ENCODE measurements at places on chromosomes 13 and 19.
A peak's percentile ranks its signal among the peaks of the same experiment; 100 is the strongest.

GRCh38 chr19:13865571-13866462 lies 11.1 kb upstream of the NANOS3 start:
- no peak for DNase-seq

- DNase-seq, result no peak
Measured at GRCh38 chr19:6540918-6541689, 10.3 kb downstream of the TNFSF9 start.

- no peak for DNase-seq
Measured at GRCh38 chr19:30428844-30429243, 56.7 kb downstream of the ZNF536 start.

- no peak for DNase-seq
Measured at GRCh38 chr13:113371061-113371460, 7.1 kb upstream of the GRTP1 start.

DNA sequence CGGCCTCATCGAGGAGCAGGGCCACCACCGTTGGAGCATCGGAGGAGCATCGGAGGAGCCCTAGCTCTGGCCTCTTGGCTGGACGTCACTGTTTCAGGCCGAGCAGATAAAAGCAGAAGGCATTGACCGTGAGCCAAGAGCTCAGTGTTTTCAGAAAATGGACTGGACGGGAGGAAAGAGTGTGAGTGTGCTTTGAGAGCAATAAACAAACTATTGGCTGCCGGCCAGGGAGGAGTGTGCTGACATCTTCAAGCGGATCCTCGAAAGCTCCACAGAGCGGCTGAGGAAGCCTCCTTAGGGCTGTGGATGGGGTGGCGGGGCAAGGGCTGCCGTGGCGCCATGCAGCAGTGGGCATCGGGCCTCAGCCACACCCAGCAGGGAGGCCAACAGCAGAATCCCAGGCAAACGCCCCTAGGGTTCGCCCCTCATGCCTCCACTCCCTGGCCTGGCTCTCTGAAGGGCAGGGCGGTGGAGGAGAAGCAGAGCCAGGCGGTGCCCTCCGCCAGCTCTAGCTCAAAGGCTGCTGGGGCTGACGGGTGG lies 41.8 kb downstream of the IRS2 start:
- DNase-seq, result no peak

- no peak for DNase-seq
Measured at GRCh38 chr13:85373322-85373721, 425.9 kb downstream of the SLITRK6 start.

DNA sequence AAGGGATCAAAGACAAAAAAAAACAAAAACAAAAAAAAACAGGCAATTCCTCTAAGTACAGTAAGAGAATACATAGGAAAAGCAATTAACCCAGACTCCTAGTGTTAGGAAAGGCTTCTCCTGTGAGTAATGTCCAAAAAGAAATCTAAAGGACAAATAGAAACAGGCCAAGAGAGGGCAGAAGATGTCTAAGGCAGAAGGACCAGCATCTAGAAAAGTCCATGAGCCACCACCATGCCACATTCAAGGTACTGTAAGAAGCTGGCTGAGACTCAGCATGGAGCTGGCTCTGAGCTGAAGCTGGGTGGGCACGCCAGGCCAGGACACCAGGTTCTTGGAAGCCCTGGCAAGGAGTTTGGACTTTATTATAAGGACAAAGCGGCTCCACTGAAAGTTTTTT lies 118.1 kb upstream of the FRY start:
- DNase-seq, result no peak

- no peak for DNase-seq
Measured at GRCh38 chr19:5903056-5903623, 450 bp downstream of the NDUFA11 start.

DNA sequence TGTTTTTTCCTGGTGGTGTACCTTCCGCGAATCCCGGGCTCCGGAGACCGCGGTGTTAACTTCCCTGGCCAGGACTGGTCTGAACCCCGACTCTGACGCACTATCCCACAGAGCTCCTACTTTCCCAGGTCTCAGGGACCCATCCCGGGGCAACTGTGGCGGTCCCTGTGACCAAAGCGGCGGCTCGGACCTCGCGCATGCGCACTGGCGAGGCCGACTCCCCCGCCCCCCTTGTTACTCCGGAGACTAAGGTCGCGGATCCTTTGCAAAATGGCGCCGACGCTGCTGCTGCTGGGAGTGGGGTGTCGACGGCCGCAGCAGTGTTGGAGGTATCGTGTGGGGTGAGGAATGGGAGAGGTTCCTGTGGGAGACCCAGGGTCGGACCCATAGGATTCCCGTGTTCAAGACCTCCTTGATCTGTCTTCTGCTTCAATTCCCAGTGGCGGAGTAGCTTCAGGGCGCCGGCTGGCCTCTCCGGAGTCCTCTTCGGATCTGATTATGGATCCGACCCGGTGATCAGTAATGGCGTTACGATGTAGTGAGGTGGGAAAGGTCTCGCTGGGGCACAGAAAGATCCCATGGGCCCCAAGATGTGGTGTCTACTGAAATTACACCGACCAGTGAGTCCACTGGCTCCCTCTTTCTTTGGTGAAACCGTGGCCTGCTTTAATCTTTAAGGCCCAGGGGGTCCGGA lies 66.6 kb upstream of the ZNF527 start:
- DNase-seq, result no peak

DNA sequence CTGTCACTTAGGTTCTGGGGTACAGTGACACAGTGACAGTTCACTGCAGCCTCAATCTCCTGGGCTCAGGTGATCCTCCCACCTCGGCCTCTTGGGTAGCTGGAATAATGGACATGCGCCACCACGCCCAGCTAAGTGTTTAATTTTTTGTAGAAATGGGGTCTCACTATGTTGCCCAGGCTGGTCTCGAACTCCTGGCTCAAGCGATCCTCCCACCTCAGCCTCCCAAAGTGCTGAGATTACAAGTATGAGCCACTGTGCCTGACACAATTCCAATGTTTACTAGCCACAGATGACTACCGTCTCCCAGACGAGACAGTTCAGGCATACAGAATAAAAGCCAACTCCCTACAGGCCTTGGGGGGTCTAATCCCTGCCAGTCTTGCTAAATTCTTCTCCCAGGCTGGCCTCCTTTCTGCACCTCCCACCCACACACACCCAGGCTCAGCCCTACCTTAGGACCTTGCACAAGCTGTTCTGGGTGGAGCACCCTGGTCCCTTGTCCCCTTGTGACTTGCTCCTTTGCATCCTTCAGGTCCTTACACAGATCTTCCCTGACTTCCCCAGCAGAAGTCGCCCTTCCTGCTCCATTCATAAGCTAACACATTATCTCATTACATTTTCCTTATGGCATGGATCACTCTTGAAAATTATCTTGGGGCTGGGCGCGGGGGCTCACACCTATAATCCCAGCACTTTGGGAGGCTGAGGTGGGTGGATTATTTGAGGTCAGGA lies 106.4 kb downstream of the INSR start:
- DNase-seq, result no peak

DNA sequence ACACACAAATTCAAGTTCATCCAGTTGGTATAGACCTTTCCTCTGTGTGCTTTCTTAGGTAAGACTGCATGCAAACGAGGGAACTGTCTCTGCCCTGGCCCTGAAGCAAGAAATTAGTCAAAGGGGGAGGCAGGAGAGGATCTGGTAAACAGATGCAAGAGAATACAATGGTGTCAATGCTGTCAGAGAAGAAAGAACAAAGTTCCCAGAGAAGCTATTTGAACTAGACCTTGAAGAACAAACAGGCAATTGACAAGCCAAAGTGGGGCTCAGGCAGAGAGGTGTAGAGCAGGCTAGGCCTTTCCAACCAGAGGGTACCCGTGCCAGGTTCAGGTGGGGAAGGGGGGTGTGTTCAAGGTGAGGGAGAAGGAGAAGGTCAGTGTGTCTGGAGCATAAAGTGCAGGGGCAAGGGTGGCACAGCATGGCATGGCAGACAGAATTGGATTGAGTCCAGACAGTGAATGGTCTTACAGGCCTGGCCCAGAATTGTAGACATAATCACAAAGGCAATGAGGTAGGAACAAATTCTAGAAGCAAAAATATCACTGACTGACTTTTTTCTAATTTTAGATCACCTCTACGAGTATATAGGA lies 95.0 kb upstream of the STARD13 start:
- DNase-seq, result no peak

- no peak for DNase-seq
Measured at GRCh38 chr19:15445807-15446376, 3.9 kb downstream of the WIZ start.

DNA sequence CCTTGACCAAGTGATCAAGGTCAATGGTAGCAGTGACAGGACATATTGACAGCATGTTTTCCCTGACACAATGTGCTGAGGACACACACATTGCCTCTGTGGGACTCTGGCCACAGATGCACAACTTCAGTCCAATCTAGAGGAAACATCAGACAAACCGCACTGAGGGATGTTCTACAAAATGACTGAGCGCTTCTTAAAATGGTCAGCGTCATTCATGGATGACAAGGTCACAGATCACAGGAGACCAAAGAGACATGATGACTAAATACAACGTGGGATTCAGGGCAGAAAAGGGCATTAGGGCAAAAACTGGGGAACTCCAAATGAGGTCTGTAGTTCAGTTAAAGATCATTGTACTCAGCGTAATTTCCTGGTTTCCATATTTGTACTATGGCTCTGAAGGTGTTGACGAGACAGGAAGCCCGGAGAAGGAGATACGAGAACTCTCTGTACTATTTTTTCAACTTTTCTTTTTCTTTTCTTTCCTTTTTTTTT lies 20.6 kb downstream of the PBX4 start:
- peak; percentile 72 for DNase-seq

- DNase-seq, result no peak
Measured at GRCh38 chr13:36918246-36919131, 1.5 kb downstream of the SMAD9 start.

GRCh38 chr13:48317511-48318376 lies 14.2 kb downstream of the RB1 start:
- DNase-seq, result no peak

DNA sequence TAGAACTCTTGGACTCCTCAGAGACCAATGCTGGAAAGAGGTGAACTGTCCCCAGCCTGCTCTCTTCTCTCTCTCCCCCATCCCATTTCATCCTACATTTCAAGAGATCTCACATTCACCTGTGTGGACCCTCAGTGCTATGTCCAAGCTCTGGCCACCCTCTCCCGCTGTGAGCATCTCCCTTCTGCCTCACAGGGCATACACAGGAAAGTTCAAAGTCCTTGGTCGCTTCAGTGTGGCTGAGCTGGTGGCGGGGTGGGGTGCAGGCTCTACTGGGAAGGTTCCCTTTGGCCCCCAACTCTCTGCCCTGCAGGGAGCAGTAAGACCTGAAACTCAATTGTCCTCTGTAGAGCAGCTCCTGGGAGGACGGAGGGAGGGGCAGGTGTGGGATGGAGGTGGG lies 27.0 kb downstream of the SPTBN4 start:
- DNase-seq, result no peak

DNA sequence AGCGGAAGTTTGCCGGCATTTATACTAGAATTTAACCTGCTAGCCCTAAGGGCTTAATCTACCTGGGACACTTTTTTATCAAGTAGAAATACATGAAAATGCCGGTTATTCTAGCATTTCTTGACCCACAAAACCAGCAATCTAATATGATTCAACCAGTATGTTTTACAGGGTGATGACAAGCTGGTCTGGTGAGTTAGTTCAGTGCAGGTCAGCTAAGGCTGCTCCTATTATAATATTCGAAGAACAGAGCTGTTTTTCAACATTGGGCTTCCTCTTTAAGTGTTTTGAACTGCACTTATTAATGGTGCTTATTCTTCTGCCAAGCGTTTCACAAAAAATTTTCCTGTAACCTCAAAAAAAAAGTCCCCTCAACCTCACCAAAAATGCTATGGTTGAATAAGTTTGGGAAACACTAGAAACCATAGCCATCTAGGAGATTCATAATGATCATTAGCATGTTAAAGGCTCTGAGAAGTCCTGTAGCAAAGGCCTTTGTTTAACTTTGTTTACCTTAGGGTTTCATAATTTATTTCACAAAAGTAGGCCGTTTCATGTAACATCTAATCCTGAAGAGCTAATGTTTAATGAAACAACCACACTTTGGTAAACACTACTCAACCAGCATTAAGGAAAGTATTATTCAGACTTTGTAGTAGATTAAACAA lies 526.6 kb downstream of the KLF12 start:
- no peak for DNase-seq

DNA sequence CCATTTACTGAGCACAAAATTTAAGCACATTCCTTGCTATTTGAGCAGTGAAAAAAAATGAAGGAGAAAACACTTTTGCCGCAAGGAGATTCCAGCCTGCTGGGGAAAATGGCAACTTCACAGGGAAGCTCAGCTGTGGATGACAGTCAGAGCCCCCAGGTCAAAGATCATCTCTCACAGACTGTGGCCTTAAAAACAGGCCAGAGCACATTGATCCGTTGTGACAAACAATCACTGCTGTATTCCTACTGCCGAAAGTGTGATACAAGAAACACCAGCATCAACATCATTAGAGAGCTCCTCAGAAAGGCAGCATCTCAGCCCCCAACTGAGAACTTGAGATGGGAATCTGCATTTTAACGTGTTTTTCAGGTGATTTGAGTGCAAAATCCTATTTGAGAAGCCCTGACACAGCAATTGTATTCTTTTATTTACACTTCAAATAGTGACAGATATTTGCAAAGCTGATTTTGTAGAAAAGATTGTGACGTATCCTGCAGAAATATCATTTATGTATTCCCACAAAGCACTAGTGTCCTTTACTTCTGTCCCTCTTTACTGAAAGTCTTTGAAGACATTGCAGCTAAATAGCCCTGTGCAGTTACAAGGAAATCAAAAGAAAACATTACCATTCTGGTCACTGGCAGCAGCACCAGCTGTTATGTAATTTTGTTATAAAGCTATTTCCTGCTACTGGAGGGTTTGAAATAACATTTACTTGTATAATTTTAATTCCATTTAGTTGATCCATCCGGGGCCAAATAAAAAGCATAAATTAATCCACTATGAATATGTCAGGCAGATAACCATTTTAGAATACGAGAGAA lies 652.0 kb downstream of the LIG4 start:
- DNase-seq, result no peak

DNA sequence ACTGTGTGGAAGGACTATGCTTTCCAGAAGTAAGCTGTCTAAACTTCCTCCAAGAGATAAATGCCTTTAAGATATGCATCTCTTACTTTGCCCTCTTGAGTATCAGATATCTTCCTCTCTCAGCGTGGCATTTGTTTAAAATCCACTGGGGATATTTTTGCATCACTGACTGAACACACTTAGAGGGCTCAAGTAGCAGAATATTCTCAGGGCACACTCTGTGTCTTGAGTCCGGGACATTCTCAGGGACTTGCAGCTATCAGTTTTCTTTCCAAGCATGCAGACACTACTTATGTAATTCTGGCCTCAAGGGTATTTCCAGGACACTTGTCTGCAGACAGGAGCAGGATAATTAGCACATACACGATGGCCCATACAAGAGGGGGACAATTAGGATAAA lies 84.7 kb downstream of the ERCC5 start:
- no peak for DNase-seq

DNA sequence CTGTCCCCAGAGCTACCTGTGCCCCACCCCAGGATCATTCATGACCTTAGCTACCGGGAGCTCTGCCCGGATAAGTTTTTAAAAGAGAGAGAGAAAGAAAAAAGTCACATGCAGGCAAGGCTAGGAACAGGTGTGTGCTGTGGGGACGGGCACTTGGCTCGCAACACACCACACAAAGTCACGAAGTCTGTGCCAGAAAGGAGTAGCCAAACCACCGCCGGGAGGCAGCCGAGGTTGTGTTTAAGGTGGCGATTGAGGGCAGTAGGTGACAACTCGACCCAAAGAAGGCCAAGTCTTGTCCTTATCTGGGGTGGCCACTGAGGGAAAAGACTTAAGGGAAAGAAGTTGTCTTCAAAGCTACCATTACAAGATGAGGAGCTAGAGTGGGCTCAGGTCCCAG lies 4.6 kb upstream of the TSHZ3 start:
- no peak for DNase-seq

- no peak for DNase-seq
Measured at GRCh38 chr13:107275945-107276614, 708.1 kb upstream of the ARGLU1 start.

- no peak for DNase-seq
Measured at GRCh38 chr13:103517066-103517767, 451.0 kb upstream of the SLC10A2 start.

Data from germinal center (tissue), 1 donor.